ENCODE measurements at places on chromosomes 5 and 9.

DNA sequence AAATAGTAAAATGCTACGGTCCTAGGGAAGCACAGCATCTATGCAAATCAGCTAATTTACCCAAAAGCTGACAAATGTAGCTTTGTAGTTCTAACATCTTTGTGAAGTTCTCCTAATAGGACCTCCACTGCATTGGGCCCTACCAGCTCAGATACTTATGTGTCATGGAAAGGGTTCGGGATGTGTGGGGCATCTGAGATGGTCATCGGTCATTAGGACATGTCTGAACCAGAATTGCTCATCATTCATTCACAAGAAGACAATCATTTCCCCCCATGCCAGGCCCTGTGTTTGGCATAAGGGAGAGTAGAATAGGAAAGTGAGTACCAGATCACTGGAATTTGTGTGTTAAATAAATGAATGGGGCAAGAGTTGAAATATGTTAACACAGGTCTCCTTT is 35.7 kb downstream of the PWWP2A start:
- DNase-seq = peak; percentile 67

GRCh38 chr5:96614110-96614691 is 48.0 kb upstream of the CAST start:
- DNase-seq = peak; percentile 93

DNA sequence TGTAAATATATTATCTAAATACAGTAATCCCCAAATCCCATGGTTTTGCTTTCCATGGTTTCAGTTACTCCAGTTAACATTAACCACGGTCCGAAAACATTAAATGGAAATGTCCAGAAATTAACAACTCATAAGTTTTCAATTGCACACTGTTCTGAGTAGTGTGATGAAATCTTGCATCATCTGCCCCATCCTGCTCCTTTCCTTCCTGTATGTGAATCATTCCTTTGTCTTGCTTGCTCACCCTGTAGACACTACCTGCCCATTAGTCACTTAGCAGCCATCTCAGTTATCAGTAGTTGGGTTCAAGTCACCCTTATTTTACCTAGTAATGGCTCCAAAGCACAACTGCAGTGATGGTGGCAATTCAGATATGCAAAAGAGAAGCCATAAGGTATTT is 1568.5 kb upstream of the WWC1 start:
- peak; percentile 77 for DNase-seq

DNA sequence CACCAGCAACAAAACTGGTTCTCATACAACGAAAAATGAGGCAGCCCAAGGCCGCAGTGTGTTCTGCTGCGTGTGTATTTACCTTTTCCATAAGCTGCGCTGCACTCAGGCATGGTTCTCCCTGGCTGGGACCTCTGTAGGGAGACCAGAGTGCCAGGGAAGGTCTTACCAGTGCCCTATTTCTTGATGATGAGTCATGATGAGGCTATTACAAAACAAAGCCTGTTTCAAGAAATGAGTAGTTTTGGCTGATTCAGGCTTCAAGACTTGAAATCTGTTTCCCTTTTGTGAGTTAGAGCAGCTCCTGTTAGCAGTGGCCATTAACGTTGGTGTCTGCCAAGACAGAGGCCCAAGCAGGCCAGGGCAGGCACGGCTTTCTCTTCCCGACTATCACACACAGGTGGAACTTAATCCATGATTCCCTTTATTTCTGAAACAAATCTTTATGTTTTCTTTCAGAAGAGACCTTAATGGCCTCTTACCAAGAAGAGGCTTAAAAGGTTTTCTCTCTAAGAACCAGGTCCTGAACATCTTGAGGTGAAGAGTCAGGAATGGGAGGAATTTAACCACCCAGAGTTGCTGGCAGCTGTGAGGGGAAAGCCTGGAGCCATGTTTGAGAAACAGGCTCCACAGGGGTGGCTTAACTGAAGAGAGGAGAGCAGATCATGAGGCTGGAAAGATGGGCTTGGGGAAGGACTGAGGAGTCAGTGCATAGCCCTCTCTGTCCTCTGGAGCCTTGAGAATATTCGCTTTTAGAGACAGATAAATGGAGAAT is 41.4 kb upstream of the TIFAB start:
- DNase-seq = peak; percentile 82

DNA sequence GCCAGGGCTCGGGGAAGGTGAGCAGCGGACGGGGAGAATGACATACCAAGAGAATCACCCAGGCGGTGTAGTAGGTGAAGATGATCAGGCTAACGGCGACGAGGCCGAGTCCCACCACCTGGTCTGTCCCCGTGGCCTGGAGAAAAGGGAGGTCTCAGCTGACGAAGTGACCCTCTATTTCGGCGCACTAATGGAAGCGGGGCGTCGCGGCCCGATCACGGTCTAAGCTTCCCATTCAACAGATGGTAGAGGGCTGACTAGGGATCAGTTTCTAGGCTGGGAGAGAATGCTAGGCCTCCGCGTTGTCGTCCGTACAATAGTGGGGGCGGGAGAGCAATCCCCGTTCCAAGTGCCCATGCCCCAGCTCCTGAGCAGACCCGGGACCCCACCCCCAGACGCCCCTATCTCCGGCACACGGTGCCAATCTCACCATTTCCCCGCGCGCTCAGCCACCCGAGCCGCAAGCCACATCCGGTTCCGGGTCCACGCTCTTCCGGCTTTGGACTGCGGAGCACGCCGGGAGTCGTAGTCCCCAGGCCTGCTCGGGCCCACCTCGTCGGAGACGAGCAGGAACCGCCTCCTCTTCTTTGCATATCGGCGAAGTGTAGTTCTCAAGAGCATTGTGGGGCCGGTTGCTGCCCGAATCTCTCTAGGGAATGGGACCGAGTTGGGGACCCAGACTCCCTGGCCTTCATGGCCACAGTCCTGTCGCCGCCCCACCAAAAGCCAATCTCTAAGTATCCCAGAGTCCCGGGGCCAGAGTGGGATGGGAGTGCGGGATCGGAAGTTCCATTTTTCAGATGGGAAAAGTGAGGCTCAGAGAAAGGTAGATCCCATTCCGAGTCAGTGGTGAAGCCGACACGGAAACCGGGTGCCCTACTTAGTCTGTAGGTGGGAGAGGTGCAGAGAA is at the start of gene DPM2:
TSS of gene DPM2 (minus strand) at position 467 of the 910 bp plus-strand sequence. CDS start at position 433, 34 bp downstream.
- DNase-seq = peak; percentile 95

- no peak for DNase-seq
Measured at GRCh38 chr9:107789001-107789700, 299.6 kb upstream of the KLF4 start.

- DNase-seq = no peak
Measured at GRCh38 chr5:128192368-128192767, 108.8 kb downstream of the SLC12A2 start.

GRCh38 chr5:9869616-9870288 is 239.6 kb upstream of the TAS2R1 start:
- DNase-seq = no peak

GRCh38 chr5:34517249-34517648 is 138.9 kb upstream of the RAI14 start:
- DNase-seq = peak; percentile 45

Data from Daoy (cell line).